NK-92 treated with Interleukin-12 subunit alpha and Interleukin-12 subunit beta, amount 100 ng/mL, for 24 hours (cell line): ENCODE measurements at places on chromosomes 2 and 18.

- DNase-seq, result no peak
Observed at GRCh38 chr18:1124495-1124894, 219.8 kb downstream of the ADCYAP1 start.

DNA sequence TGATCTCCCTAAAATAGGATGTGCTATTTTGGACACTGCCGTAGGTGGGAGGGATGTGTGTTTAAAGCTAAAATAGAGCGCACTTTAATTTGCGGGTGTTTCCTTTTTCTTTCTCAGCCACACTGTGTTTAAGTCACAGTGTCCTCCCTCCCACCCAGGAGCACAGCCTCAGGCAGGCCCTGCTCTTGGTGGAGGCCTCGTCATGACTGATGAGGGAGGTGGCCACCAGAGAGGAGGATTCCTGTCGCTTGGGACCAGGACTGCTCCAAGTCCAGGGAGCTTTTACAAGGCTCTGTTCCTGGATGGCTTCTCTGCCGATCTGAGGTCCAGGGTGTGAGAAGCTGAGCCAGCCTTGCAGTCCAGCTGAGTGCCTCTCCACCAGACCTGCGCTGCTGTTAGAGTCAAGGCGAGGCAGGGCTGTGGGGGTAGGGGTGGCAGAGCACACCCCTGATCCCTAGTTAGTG lies 33.5 kb downstream of the INPP4A start:
- no peak for DNase-seq

DNA sequence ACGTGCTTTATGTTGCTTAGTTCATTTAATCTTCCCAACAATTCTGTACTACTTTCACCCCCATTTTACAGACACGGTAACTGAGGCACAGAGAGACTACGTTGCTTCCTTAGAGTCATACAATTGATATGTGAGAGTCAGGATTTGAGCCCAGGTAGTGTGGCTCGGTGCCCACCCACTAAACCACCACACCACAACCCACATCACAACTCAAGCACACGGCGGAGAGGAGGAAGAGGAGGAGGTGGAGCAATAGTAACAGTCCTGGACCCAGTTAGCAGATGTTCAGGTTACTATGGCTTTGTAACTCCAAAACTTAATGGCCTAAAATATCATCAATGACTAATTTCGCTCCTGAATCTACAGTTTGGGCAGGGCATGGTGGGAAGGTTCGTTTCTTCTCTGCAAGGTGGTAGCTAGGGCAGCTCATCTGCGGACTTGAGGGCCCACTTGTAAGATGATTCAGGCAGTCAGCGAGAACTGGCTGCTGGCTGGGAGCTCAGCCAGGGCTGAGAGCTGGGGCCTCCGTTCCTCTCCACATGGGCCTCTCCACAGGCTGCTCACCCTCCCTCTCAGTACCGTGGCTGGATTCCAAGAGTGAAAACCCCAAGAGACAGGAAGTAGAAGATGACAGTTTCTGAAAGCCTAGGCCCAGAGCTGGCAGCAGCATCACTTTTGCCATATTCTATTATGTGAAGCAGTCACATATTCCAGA lies 167.1 kb downstream of the ZFP36L2 start:
- DNase-seq, result no peak

DNA sequence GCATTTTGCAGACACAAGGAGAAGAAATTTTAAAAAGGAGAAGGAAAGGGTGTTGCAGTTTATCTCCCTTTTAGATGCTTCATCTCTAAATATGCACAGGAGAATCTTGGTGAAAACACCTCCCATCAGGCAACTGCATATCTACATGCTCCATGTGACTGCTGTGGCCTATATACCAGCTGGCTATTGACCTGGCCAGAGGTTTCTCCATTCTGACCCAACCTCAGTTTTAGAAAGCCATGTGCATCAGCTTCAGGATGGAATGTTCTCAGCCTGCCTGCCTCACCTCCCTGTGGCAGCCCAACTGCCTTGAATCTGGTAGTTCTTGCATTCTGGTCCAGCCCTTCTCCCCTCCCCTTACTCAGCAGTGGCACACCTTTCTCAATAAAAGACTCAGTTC lies 1958.8 kb upstream of the CELF4 start:
- DNase-seq, result no peak

- DNase-seq, result no peak
Observed at GRCh38 chr18:46155641-46156051, 51.5 kb downstream of the HAUS1 start.

DNA sequence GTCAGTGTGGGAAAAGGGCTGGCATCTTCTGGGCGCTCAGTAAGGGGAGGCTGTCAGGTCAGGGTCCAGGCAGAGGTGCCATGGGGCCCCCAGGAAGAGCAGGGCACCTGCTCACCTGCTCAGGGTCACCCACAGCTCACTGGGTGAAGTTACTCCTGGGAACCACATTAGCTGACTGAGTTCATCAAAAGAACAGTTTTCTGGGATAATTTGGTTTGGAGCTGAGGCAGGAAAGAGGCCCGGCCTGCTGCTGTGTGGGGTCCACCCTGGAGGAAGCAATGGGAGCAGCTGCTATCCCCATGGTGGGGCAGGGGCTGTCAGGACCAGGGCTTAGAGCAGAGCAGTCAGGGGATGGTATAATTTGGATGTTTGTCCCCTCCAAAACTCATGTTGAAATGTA lies 97.2 kb upstream of the GPC1 start:
- no peak for DNase-seq

GRCh38 chr2:105590780-105591660 lies 153.7 kb upstream of the NCK2 start:
- DNase-seq, result no peak

DNA sequence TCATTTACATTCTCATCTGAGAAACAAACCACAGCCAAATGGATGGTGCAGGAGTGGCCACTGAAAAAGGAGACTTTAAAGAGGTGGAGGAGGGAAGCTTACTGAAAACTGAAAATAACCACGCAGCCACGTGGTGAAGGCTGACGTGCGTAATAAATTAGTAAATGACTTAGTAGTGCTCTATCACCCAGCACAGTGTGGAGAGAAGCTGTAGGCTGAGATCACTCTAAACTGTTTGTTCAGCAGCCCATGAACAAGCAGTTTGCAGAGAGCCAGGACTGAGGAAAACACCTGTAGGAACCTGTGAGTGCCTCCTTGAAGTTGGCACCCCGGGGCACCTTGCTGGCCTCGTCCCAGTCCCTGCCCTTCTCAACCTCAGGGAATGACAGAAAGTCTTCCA lies 193.0 kb downstream of the TXNL1 start:
- no peak for DNase-seq

GRCh38 chr2:190530248-190530900 lies 4.1 kb downstream of the NEMP2 start:
- no peak for DNase-seq
